ENCODE measurements at places on chromosomes 4 and X.

- H3K36me3 ChIP-seq: no peaks in the 10 kb centered on the region
- H3K27me3 ChIP-seq: no peaks in the 10 kb centered on the region
- no peaks in the 10 kb centered on the region for H3K4me1 ChIP-seq
- peak; percentile 60 for DNase-seq
- peak overlapping the region; percentile 14 for H3K4me3 ChIP-seq
- peak overlapping the region; percentile 45 for H3K27ac ChIP-seq
Observed at GRCh38 chr4:74123065-74123728, 24.2 kb upstream of the CXCL2 start.

DNA sequence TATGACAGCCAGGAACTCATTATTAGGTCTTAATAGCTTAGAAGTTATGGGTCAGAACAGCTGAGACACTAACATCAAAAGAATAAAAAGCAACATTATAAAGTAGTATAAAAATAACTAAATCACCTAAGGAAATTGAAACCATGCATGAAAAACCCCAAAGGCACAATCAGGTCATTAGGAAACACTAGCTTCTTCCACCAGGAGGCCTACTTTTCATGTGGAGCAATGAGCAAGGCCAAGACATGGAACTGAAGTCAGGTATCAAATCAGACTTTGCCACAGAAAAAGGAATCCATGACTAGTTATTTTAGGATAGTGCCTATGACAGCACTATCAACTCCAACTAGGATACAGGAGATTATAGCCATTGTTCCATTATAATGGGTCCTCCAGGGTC lies 7.9 kb downstream of the HUWE1 start:
- no peak overlapping the region for H3K4me3 ChIP-seq
- H3K4me1 ChIP-seq: no peaks in the 10 kb centered on the region
- H3K27me3 ChIP-seq: no peaks in the 10 kb centered on the region
- H3K27ac ChIP-seq: no peak overlapping the region
- no peak for DNase-seq

DNA sequence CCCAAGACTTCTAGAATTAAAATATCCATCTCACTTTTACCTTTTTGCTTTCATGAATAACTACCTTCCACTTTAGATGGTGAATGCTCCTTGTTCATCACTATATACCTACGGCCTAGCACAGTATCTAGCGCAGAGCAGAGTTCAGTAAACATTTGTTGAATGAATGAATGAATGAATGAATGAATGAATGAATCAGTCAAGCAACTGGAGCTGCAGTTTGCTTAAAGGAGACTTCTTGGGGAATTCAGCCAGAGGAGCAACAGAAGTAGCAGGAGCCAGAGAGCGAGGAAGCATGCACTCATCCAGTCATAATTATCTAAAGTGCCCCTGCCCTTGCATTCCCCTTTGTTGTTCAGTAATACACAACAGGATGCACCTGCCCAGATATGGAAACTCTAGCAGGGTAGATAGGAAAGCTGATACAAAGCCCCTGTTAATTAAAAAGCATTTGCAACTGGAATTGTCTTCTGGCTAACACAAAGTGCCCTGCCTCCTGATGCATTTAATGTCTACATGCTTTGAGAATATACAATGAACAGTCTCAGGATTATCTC lies 103.0 kb upstream of the MBNL3 start:
- no peak for DNase-seq
- no peaks in the 10 kb centered on the region for H3K36me3 ChIP-seq
- H3K4me3 ChIP-seq: no peak overlapping the region
- no peaks in the 10 kb centered on the region for H3K4me1 ChIP-seq
- H3K27me3 ChIP-seq: no peaks in the 10 kb centered on the region
- H3K27ac ChIP-seq: no peak overlapping the region

DNA sequence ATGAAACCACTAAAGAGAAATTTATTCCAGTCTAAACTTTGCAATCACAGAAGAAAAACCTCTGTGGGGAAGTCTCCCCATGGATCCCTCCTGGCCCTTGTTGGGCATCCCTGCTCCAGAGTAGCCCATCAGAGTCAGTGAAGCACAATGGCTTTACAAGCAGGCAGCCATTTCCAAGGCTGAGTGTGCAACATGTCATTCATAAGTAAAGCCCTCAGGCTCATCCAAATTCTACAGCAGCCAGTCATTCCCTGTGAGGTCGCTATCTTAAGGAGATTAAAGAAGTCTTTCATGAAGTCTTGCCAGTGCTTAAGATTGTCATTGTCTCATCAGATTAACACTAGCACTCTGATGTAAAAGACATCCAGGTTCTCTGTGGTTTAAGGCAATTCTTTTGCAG lies 17.0 kb upstream of the MAPK10 start:
- H3K36me3 ChIP-seq: no peaks in the 10 kb centered on the region
- DNase-seq: no peak
- no peak overlapping the region for H3K27ac ChIP-seq
- H3K4me3 ChIP-seq: no peak overlapping the region

Measured in right lobe of liver (tissue), 6 donors.